ENCODE measurements at places on chromosomes 1 and 21.

- DNase-seq = peak; percentile 19
Measured at GRCh38 chr1:26602378-26602959, 72.9 kb downstream of the RPS6KA1 start.

GRCh38 chr1:107840725-107841124, 124.3 kb downstream of the VAV3 start:
- no peak for DNase-seq

DNA sequence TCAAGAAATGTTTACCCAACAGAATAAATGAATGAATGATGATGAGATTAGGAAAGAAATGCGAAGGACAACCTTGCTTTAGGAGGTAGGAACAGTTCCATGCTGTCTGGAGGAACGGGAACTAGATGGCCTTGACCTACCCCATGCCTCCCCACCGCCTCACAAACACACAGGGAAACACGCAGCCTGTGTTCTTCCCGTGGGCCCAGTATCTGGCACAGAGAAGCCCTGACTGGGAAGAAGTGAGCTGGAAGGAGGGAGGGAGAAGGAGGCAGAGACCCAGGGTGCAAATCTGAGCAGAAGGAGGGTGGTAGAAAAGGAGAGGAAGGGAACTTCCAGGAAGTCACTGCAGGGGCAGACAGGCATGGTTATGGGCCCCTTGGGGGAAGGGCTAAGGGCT, 3.5 kb upstream of the ADORA1 start:
- no peak for DNase-seq

GRCh38 chr21:43608225-43608624, 51.1 kb downstream of the HSF2BP start:
- DNase-seq = no peak

DNA sequence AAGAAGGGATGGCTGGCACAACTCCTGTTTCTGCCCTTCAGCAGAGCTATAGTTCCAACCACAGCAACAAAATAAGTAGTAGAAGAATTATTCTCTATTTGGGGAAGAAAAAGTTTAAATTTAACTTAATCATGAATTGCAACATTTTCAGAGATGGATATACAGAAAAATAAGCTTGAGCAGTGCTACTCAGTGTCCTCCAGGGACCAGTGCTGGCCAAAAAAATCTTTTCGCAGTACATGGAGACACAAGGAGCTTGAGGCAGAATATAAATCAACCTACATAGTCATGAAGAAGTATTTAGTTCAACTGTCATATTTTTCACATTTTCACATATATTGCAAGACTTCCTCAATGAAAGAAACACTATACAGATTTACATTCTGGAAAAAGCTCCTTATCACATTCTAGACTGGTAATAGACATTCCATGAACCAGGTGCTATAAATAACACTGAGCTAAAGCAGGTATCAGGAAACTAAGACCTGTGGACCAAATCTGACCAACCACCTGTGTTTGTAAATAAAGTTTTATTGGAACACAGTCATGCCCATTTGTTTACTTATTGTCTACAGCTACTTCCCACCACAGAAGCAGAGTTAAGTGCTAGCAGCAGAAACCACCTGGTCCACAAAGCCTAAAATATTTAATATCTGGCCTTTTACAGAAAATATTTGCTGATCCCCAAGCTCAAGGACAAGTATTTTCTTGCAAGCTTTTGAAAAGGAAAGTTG, 101.9 kb downstream of the RGS21 start:
- no peak for DNase-seq

DNA sequence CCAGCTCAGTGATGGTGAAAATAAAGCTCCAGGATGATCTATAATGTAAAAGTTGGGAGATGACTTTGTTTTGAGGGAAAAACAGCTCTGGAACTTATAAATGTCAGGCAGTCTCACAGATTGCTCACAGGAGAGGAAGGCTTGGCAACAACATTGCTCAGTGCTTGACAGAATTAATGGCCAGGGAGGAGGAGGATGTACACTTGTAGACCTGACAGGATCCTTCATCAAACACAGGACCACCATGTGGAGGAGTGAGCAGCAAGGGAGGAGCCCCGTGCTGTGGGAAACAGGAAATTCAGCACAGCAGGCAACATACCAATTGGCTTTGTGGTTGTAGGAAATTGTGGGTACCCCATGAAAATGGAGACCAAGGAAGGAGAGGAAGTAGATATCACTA, 291.8 kb upstream of the CAMK1G start:
- no peak for DNase-seq

DNA sequence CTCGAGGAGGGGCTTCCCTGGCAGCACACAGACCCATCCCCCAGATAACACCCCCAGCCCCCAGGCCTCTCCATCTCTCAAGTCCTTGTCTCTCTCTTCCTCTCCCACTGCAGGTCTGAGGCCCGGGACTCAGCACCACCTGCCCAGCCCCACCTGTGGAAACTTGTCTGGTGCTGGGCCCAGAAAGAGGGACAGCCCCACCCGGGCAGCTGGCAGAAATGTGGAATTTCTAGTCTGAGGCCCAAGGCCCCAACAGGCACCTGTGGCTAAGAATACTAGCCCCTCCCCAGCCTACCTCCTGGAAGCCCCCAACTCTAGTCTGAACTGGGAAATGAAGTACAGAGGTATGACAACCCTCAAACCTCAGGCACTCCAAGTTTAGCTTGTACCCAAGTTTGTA, 15.4 kb downstream of the TTC39A start:
- no peak for DNase-seq

DNA sequence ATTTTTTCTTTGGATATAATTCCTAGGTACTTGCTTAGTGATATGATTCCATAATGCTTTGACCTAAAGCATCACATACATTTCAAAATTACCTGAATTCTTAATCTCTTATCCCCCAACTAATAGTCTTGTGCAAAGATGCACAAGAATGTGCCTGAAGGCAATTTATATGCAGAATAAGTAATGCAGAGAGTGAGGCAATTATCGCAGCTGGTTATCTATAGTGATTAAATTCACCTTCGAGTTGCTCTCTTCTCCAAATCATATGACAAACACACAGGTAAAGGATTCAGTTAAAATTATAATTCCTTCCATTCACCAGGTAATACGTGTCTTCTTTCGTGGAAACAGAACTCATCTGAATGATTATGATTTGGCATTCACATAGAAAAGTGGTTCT, 717.3 kb downstream of the MRPL39 start:
- no peak for DNase-seq

DNA sequence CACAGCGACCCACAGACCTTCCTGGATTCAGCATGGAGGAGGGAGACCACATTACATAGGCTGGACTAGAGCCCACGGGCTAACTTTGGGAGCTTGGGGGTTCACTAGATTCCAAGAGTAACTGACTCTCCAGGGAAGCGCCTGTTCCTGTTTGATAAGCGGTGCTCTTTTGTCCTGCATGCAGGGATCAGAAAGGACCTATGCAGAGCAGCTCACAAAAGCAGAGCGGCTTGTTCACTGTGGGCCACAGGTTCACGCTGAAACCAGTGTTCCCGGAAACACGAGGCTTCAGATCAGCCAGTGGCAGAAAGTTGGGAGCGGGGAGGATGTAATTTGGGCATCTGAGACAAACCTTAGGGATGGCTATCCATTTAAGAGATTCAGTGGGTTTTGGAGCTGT, 403.9 kb downstream of the PCP4 start:
- DNase-seq = no peak

GRCh38 chr1:33527934-33528333, 55.5 kb downstream of the ZSCAN20 start:
- DNase-seq = no peak

DNA sequence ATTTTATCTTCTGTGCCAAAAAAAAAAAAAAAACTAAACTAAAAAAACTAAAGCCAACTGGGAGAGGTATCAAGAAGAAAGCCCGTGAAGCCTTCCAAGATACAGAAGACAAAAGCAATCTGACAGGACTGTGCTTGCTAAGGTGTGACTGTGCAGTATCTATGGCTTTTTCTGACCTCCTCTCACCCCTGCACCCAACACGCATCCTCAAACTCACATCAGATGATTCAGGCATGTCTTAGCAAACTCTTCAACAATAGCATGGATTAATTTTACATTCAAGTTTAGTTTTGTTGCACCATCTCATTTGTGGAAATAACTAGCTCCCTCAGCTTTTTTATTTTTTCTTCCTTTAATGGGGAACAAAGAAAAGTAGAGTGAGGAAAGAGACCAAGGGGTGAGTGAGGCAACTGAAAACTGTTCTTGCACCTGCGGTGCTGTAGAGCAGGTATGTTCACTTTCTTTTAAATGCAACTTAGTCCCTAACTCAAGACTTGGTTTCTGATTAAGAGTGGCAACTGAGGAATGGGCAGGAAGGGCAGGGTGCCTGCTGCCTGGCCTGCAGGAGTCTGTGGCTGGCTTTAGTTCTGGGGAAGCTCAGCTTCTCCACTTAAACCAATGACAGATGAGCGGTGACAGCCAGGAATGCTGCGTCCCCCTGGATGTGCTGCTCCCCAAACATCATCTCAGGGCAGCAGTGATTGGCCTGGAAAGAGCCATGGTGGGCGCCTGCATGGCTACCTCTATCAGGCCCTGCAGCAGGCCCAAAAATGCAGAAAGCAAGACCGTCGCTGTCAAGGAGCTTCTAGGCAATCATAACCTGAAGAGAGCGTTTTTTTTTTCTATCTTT, 71.3 kb upstream of the LRRC8B start:
- DNase-seq = no peak

DNA sequence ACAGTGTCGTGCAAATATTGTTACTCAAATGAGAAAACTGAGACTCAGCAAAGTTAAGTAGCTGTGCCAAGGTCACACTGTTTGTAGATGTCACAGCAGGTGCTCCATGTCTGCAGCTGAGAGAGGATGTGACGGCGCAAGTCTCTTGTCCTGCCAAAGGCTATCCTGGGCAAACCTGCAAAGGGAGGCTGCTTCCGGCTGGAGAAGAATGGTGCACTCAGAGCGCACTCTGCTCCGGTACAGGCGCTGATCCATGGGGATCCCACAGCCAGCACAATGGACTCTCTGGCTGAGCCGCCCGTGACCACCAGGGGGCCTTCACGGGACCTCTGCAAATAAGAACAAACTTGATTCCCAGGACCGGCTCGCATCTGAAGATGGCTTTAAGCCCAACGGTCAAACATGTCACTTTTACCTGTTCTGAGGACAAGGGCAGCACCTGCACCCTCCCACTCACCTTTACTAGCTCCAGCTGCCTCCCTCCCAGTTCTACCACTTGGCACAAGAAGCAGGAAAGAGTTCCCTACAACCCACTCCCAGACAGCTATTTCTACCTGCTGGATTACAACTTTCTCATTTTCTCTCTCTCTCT, 21.9 kb downstream of the RD3 start:
- peak; percentile 41 for DNase-seq

DNA sequence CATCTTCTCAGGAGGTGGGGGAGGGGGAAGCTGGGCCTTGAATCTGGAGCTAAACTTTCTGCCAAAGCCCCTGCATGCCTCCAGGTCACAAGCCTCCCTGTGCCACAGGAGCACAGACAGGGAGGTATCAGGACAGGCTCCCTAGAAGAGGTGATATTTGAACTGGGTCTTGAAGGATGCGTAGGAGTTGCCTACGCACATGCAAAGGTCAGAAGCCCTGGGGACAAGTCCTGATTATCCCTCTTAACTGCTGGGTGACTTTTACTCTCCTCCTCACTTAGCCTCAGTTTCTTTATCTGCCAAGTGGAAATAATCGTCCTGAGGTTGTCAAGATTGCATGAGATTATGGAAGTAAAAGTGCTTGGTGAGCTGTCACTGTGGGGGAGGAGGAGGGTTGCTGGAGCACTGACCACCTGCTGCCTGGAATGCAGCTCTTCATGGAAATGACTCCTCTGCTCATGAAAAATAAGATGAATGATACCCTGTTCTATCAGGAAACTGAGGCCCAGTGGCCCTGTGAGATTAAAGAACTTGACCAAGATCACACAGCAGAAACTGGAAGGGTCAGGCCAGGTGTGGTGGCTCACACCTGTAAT, 50.6 kb upstream of the LAPTM5 start:
- no peak for DNase-seq

- DNase-seq = no peak
Measured at GRCh38 chr1:15089258-15089992, 64.1 kb upstream of the TMEM51 start.

DNA sequence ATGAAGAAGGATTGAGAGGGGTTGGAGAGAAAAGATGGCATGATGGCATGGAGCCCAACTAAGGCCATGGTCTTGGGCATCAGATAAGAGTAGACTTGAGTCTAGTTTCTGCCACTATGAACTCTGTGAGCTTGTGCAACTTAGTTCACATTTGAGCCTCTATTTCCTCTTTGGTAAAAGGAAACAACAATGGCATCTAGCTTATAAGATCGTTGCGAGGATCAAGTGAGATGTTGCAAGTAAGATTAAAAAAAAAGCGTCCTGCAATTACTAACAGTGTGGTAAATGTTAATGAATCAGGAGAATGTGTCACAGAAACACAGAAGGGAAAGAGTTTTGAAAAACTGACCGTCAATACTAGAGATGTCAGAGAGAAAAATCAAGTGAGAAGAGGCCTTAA, 202.9 kb upstream of the FGGY start:
- DNase-seq = no peak

DNA sequence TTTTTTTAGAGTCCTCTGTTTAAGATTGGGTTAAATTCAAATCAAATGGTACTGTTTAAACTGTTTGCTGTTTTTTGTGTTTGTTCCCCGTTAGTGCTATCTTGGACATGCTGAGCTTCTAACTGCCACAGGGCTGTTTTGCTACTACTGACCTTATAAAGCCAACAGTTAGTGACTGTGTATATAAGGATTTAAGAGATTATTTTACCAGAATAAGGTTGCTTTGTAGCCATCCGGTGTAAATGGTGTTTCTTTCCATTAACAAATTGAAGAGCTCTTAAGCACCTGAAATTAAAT, 37.0 kb downstream of the ZNF281 start:
- DNase-seq = no peak

GRCh38 chr21:18147678-18148077, 97.0 kb upstream of the CHODL start:
- no peak for DNase-seq

- no peak for DNase-seq
Measured at GRCh38 chr1:93805027-93805610, 73.9 kb downstream of the DNTTIP2 start.

- no peak for DNase-seq
Measured at GRCh38 chr1:12087797-12088314, 24.8 kb downstream of the TNFRSF8 start.

DNA sequence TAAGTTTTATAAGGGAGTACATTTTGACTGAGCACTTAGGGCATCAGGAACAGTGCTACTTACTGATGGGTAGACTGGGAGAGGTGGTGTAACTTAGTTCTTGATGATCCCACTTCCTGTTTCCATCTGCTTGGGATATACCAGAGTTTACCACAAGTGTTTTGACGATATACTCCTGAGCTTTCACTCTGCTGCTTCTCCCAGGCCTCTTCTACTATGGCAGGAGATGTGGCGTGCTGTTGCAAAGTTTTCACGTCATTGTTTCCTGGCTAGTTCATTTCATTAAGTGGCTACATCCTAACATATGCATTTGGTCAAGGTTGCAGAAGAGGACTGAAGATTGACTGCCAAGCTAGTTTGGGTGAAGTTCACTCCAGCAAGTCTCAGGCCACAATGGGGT, 41.3 kb upstream of the LAMC2 start:
- DNase-seq = no peak

Measured in pulmonary artery endothelial cell (primary cell).